ENCODE measurements at places on chromosomes 1 and 21.

DNA sequence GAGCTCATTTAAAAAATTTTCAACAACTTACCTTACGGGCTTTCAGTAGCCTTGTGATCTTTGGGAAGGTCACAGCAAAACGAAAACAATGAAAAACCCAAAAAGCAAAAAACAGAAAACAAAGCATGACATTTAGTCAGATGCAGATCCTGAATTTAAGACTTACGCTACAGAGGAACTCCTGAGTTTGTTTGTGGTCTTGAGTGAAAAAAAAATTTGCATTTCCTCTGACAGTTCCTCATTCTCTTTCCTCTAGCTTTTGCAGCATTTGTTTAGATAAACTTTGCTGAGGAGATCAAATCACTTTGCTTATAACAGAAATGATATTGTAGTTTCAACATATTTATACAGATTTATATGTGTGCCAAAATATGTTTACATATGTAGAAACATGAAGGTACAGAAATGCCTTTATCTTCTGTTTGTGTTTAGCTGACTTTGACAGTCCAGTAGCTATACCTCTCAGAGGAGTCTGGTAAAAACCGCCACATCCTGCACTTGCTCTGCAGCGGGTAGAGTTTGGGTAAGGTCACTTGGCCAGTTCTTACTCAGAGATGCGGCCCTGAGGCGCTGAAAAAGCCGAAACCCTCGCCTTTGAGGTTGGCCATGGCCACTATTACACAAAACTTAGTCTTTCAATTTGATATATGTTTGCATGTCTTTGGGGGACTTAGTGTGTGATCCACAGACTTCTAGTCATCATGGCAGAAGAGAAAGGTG is 142.5 kb downstream of the TNR start:
- no peak for ATAC-seq

DNA sequence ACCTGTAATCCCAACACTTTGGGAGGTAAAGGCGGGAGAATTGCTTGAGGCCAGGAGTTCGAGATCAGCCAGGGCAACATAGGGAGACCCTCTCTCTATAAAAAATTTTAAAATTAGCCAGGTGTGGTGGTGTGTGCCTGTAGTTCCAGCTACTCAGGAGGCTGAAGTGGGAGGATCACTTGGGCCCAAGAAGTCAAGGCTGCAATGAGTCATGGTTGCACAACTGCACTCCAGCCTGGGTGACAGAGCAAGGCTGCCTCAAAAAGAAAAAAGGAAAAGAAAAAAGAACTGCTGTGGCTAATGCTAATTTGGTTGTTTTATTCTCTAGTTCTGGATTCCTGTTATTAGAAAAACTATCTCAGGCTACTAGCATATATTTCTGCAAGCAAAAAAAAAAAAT is 29.8 kb downstream of the DBT start:
- ATAC-seq = no peak

DNA sequence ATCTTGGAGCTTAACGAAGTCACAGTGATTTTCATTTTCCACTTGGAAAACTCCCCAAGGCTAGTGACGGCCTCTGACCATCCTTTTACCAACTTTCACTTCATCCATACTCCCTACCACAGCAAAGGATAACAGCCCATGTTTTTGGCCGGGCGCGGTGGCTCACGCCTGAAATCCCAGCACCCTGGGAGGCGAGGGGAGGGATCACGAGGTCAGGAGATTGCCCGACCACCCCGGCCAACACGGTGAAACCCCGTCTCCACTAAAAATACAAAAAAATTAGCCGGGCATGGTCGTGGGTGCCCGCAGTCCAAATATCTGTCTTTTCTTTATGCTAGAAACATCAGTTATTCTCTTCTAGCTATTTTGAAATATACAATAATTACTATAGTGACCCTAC is 7.3 kb downstream of the ASPM start:
- no peak for ATAC-seq

GRCh38 chr1:70487910-70488665 is 77.0 kb downstream of the CTH start:
- peak; percentile 74 for ATAC-seq

- no peak for ATAC-seq
Measured at GRCh38 chr1:41286486-41286885, 44.4 kb upstream of the SCMH1 start.

DNA sequence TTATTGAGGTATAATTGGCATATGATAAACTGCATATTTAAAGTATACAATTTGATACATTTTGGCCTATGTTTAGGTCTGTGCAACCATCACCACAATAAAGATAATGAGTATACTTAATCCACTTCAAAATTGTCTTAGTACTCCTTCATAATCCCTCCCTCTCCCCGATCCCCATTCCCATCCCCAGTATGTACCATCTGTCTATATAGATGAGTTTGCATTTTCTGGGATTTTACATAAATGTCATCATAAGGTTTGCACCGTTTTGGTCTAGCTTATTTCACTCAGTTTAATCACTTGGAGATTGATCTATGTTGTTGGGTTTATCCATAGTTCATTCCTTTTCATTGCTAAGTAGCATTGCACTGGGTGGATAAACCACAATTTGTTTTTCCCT is 74.3 kb downstream of the POFUT2 start:
- no peak for ATAC-seq

DNA sequence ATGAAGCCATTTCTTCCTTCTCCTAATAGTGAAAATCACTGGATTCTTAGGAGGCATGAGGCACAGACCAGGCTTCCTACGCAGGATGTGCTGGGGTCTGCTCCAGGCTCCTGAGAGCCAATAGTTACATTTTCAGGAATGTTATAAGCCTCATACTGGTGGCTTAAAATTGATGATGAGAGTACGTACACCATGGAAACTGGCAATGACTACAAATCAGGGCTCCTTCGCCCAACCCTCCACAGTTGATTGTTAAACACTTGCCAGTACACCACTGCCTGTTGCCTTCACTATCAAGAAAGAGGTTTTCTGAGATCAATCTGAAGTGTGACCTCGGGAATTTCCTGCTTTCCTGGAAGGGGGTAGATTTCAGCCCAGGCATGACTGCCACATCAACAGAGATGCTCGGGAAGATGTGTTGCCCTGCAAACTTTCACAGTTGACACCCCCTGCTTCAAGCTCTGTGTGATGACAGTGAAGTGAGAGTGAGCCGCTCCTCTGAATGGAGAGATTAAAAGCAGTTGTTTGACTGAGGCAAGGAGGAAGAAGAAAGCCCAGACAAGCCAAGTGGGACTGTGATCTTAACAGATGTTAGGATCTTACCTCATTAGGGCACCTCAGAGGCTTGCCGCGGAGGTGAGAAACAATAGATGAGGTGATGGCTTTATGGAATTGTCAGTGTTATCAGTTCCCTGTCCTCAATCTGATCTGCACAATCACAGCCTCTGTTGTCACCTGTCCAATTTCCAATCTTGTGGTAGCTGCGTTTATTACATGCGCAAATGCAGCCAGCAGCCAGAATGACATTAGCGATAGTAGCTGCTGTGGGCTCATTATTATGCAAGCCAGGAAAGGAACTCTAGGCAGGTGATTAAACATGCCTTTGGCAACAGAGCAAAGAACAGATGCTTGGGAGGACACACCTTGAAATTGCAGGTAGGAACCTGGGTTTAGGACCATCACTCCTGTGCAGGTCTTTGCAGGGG is 277.3 kb downstream of the KAZN start:
- ATAC-seq = no peak

- no peak for ATAC-seq
Measured at GRCh38 chr1:222087221-222087920, 345.5 kb upstream of the DUSP10 start.

DNA sequence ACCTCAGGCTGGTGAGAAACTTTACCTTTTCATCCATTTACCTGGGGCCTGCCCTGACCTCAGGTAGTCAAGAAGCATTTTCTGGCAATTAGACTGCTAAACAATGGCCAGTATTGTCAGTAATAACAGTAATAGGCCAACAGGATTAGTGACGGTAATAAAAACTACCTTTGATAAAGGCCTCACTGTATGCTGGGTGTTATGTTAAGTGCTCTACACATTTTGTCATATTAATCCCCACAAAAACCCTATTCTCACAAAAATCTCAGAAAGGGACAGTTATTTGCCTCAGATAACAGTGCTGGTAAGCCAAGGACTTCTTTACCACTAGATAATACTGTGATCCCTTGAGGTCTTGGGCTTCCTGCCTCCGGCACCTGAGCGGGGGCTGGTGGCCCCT is 191.4 kb downstream of the FOXD2 start:
- no peak for ATAC-seq

GRCh38 chr1:43548285-43549271 is 17.9 kb downstream of the PTPRF start:
- no peak for ATAC-seq
